ENCODE measurements at places on chromosomes 1 and 21. TPM values are rescaled to one million over a fixed set of nuclear protein-coding genes. Genes with fewer than 3 reads are reported as not detected.

GRCh38 chr1:2433936-2434655, 21.7 kb upstream of the PEX10 start:
- no peak overlapping the region for H3K4me3 ChIP-seq
- no peaks in the 10 kb centered on the region for H3K27me3 ChIP-seq
- no peaks in the 10 kb centered on the region for H3K36me3 ChIP-seq
- no peak for DNase-seq
- no peak overlapping the region for H3K27ac ChIP-seq

DNA sequence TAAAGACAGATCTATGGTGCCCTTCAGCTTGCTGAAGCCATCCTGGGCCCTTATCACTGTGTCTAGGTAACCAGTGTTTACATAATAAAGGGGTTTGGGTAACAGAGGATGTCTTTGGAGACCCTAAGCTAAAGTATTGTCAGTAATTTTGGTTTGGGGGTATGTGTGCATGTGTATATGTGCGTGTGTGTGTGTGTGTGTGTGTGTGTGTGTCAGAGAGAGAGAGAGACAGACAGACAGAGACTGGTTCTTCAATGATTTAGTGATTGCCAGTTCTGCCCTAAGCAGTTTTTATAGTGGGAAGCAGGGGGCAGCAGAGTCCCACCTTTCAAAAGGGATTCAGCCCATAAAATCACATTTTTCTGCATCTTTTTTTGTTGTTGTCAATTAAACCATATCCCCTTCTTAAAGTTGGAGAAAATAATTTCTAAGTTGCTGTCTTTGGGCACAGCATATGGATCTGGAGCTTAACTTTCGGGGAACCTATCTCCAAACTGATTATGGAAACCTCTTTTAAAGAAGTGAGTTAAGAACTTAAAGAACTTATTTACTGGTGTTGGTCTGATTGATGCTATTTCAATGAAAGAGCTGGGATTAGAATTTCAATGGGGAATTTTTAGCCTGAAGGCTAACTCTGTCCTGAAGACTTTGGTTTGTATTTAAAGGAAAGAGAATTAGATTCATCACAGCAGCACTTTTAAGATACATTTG, 51.1 kb downstream of the ZNF326 start:
- H3K4me1 ChIP-seq: no peaks in the 10 kb centered on the region
- DNase-seq: no peak
- no peaks in the 10 kb centered on the region for H3K27me3 ChIP-seq

GRCh38 chr1:202165942-202166843, 5.8 kb upstream of the PTPN7 start:
- no peak overlapping the region for H3K4me3 ChIP-seq
- no peak for DNase-seq
- H3K4me1 ChIP-seq: peaks cover 25% of the 10 kb centered on the region
- no peaks in the 10 kb centered on the region for H3K27me3 ChIP-seq
- no peaks in the 10 kb centered on the region for H3K36me3 ChIP-seq

DNA sequence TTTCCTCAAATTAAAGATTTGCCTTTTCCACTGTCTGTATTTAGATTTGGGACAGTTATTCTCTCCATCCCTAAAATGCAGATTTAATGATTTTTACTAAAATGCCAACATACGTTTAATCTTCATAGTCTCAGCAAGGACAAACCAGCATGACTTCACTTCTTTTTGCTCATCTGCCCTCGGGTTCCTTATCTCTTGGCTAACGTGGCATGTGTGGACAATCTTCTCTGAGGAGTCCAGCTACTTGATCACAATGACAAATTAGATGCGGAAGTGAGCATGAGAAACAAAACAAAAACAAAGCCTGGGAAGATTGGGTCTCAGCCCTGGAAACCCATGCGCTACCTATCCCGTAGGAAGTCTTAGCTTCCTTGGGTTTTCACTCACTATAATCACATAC, 1.0 kb downstream of the MRAP start:
- no peak for DNase-seq
- H3K27me3 ChIP-seq: no peaks in the 10 kb centered on the region
- H3K4me3 ChIP-seq: no peak overlapping the region
- H3K4me1 ChIP-seq: no peaks in the 10 kb centered on the region
- peaks cover 6% of the 10 kb centered on the region for H3K36me3 ChIP-seq
- no peak overlapping the region for H3K27ac ChIP-seq

- H3K36me3 ChIP-seq: no peaks in the 10 kb centered on the region
- H3K4me1 ChIP-seq: no peaks in the 10 kb centered on the region
- H3K27me3 ChIP-seq: no peaks in the 10 kb centered on the region
- peak within 1 kb of the TSS; percentile 71 for H3K27ac ChIP-seq
- peak; percentile 86 for DNase-seq
- peak within 1 kb of the TSS; percentile 54 for H3K4me3 ChIP-seq
Observed at GRCh38 chr1:201538612-201539551, at the start of gene NAV1. TSS of gene NAV1 (plus strand) at chr1:201539127. CDS start at chr1:201622885, 83,758 bp downstream.

GRCh38 chr1:85058311-85058710, 10.0 kb upstream of the MCOLN3 start:
- peaks cover 6% of the 10 kb centered on the region for H3K4me1 ChIP-seq
- no peaks in the 10 kb centered on the region for H3K27me3 ChIP-seq
- H3K36me3 ChIP-seq: no peaks in the 10 kb centered on the region
- no peak for DNase-seq
- H3K27ac ChIP-seq: no peak overlapping the region

GRCh38 chr1:35210321-35211119, 17.6 kb upstream of the SFPQ start:
- no peak overlapping the region for H3K27ac ChIP-seq
- peaks cover 8% of the 10 kb centered on the region for H3K4me1 ChIP-seq
- no peaks in the 10 kb centered on the region for H3K36me3 ChIP-seq
- no peak for DNase-seq
- no peak overlapping the region for H3K4me3 ChIP-seq
- no peaks in the 10 kb centered on the region for H3K27me3 ChIP-seq

GRCh38 chr1:59076612-59077011, 220.3 kb upstream of the FGGY start:
- peak; percentile 35 for DNase-seq
- H3K36me3 ChIP-seq: no peaks in the 10 kb centered on the region
- H3K4me3 ChIP-seq: no peak overlapping the region

DNA sequence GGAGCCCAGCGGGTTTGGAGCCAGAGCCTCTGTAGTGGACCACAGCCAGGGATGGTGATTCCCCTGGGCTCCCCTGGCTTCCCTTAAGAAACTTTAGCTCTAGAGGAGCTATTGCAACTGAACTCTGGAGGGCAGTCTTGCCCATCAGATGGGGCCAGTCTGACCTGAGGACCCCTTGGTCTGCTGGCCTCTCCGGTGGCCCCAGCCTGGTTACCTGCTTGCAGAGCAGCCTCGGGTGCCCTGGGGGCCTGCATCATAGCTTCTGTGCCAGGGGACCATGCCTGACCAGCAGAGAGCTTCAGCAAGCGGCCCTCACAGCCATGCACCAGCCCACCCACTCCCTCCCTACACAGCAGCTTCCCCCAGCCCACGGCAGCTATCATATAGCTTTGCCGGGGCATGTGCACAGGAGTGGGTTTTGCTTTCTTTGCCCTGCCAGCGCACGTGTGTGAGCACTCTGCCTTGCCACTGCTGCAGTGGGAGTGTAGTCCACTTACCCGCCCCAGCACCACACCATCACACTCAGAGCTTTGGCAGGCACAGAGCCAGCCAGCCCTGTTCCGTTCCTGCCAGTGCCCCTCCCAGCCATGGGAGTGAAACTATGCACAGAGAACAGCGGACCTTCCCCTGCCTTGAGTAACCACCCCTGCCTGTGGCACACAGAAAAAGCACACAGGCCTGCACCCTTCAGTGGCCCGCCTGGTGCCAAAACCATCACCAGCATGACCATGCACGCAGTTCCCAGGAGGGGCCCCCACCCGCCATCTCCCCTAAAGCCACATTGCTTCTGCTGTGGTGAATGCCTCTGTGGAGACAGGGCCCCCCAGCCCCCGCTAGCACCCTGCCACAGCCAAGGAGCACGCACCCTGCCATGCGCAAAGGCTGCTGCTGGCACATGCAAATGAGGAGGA, 442.9 kb upstream of the NEGR1 start:
- H3K27ac ChIP-seq: no peak overlapping the region
- H3K27me3 ChIP-seq: no peaks in the 10 kb centered on the region
- H3K4me3 ChIP-seq: no peak overlapping the region
- DNase-seq: no peak
- H3K36me3 ChIP-seq: no peaks in the 10 kb centered on the region
- H3K4me1 ChIP-seq: no peaks in the 10 kb centered on the region

GRCh38 chr1:192153276-192153675, 5.0 kb upstream of the RGS18 start:
- no peak overlapping the region for H3K27ac ChIP-seq
- H3K27me3 ChIP-seq: no peaks in the 10 kb centered on the region
- H3K4me1 ChIP-seq: no peaks in the 10 kb centered on the region
- no peak for DNase-seq
- H3K4me3 ChIP-seq: no peak overlapping the region
- no peaks in the 10 kb centered on the region for H3K36me3 ChIP-seq

DNA sequence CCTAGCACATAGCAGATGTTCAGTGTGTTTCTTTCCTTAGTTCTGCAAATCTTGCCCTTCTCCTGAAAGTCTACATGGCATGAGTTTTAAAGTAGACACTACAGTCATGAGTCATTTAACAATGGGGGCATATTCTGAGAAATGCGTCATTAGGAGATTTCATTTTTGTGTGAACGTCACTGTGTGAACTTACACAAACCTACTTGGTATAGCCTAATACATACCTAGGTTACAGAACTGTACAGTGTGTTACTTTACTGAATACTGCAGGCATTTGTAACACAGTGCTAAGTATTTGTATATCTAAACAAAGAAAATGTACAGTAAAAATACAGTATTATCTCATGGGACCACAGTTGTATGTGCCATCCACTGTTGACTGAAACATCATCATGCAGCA, 10.0 kb downstream of the TTF2 start:
- no peaks in the 10 kb centered on the region for H3K27me3 ChIP-seq
- no peak for DNase-seq
- H3K4me1 ChIP-seq: peaks cover 1% of the 10 kb centered on the region
- no peaks in the 10 kb centered on the region for H3K36me3 ChIP-seq
- no peak overlapping the region for H3K27ac ChIP-seq

DNA sequence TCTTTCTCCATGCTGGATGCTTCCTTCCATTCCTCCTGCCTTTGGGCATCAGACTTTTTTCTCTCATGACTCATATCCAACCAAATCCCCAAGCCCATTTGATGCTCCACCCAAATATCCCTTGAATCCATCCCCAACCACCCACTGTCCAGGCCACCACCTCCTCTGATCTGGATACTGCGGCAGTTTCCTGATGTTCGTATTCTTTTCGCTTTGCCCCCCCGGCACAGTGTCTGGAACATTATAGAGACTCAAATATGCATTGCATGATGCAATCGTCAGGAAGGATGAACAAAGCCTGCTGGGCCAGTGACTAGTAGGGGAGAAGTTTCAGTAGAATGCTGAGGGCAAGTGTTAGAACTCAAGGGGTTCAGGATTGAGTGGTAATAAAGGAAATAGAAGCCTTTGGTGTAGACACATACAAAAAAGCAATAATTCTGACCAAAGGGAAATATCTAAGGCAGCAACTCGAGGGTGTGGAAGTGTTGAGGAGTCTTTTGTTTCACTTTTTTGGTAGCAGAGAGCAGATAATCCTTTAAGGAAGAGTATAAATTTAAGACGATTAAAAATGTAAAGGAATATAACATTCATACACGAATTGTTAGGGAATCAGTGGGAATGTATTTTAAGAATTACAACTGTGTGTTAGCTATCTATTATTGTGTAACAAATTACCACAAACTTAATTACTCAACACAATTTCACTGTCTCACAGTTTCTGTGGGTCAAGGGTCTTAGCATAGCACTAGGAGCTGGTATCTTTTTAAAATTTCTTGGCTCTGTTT, 7.5 kb downstream of the S100A11 start:
- peaks cover 24% of the 10 kb centered on the region for H3K36me3 ChIP-seq
- no peak for DNase-seq
- H3K4me3 ChIP-seq: no peak overlapping the region
- peak overlapping the region; percentile 0 for H3K27ac ChIP-seq
- H3K4me1 ChIP-seq: no peaks in the 10 kb centered on the region

DNA sequence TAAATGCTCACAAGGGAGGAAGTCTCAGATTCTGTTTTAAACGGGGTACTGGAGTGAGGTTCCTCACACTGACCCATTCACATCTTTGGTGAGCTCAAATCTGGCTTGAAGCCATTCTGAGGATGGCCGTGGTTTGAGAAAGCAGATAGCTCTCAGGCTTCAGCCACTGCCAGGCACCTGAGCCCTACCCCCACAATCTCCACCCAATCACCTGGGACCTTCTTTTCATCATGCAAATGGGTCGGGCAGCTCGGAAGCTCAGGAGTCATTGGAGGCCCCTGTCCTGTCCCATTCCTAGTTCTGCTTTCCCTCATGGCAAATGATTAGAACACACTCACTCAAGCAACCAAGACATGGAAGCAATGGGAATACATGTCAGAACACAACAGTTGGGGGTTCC, 141.4 kb upstream of the ETS2 start:
- no peak overlapping the region for H3K4me3 ChIP-seq
- H3K27ac ChIP-seq: no peak overlapping the region
- no peak for DNase-seq
- peaks cover 29% of the 10 kb centered on the region for H3K27me3 ChIP-seq
- H3K36me3 ChIP-seq: no peaks in the 10 kb centered on the region
- no peaks in the 10 kb centered on the region for H3K4me1 ChIP-seq

DNA sequence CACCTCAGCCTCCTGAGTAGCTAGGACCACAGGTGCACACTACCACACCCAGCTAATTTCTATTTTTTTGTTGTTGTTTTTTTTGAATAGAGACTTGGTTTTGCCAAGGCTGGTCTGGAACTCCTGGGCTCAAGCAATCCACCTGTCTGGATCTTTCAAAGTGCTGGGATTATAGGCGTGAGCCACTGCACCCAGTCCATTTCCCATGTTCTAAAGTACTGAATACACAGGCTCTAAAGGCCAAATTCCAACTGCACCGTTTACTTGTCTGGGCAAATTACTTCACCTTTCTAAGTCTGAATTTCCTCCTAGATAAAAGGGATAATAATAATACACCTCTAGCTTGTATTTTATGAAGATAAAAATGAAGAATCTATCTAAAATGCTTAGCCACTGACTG, 39.6 kb downstream of the FRRS1 start:
- H3K27me3 ChIP-seq: no peaks in the 10 kb centered on the region
- no peak overlapping the region for H3K27ac ChIP-seq

DNA sequence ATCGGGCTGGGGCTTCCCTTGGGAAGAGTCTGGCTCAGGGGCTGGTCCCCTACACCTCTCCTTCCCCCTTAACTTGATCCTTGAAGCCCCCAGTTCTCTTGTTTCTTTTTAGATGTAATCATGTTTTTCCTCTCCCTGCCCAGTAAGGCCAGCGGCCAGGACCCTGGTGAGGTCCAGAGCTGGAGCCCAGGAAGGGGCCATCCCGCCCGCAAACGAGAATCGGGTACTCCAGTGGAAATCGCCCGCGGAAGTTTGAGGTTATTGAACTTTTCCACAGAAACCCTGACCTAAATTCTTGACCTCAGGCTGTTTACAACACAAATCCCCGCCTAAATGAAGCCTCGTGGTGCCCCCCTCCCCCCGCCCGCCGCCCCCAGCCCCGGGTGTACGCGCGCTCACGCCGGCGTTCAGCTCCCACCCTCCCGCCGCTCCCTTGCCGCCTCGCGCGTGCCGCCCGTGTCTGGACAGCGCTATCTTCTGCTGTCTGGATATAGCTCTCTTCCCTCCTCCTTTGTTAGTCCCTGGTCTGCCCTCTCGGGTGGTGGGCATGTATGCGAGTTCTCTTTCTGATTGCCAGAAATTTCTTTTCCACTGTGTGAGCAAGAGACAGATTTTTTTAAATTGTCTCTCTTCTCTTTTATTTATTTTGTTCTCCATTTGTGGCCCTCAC, 165.9 kb upstream of the CACNA1E start:
- no peaks in the 10 kb centered on the region for H3K36me3 ChIP-seq
- DNase-seq: peak; percentile 16
- no peak overlapping the region for H3K4me3 ChIP-seq
- H3K27me3 ChIP-seq: peaks cover 6% of the 10 kb centered on the region
- peaks cover 5% of the 10 kb centered on the region for H3K4me1 ChIP-seq

The HMCN1 gene
- 149 TPM for total RNA-seq

The STYXL2 gene
- 0.09 TPM for total RNA-seq

The CTH gene
- 8.6 TPM for total RNA-seq

The MYBPHL gene
- total RNA-seq: 1.1 TPM

Data from lung (tissue), 17 donors.